ENCODE measurements at places on chromosomes 5 and 9.

DNA sequence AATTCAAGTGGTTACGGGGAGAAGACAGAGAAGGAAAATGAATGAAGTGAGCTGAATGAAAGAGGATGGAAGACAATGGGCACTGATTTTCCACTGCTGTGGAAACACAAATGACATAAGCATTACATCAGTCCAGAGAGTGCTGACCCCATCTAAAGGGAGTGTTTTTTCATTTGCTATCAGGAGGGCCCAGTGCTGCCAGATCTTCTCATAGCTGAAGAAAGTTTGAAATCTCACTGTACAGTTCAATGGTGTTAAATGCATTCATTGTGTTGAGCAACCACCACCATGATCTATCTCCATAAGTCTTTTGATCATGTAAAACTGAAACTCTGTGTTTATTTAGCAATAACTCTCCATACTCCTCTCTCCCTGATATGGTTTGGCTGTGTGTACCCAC lies 41.5 kb upstream of the STARD4 start:
- no peak for DNase-seq

DNA sequence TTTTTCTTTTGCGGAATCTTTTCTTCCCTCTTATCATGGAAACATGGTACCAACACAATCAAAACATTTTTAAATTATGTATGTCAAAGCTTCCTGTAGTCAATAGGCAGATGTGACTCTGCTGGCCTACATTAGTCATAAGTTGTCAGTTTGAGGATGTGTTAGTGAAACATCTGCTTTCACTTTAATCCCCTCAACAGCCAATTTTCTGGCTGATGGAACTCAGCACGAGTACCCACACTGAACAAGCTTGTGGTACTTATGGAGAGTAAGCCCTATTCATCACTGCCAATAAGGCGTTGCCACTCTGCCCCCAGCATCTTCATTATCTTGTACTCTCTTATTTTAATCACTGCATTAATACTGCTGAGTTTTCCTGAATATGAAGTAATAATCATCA lies 1034.4 kb downstream of the CDH9 start:
- no peak for DNase-seq

DNA sequence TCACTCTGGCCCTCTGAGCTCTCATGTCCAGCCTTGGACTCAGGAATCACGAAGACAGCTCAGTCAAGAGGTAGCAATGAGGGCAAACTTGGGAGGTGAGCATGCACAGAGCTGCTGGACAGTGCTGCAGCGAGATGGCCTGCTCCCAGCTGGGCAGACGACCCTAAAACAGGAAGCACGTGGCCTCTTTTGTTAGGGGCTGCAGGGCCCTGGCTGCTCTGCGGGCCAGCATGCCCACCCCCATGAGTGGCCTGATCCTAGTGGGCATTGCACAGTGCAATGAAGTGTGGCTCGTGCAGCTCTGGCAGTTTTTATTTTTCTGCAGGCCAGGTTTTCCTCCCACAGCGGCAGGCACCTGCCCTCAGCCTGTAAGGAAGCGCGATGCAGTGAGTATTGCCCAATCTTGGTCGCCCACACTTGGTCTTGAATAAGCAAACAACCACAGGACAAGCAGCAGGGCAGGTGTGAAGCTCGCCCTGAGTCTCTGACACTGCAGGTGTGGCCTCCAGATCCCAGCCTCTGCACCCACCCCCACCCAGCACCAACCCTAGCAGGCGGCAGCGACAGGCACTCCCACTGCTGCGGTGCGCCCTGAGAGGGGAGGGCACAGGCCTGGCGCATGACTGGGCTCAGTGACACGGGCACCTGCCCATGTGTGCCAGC lies 60.8 kb downstream of the SEMA4D start:
- no peak for DNase-seq

- DNase-seq = no peak
These were observed 118.3 kb upstream of the MINAR2 start for GRCh38 chr5:129629575-129629974.

- DNase-seq = no peak
These were observed 21.5 kb downstream of the CSF2 start for GRCh38 chr5:132095077-132095410.

DNA sequence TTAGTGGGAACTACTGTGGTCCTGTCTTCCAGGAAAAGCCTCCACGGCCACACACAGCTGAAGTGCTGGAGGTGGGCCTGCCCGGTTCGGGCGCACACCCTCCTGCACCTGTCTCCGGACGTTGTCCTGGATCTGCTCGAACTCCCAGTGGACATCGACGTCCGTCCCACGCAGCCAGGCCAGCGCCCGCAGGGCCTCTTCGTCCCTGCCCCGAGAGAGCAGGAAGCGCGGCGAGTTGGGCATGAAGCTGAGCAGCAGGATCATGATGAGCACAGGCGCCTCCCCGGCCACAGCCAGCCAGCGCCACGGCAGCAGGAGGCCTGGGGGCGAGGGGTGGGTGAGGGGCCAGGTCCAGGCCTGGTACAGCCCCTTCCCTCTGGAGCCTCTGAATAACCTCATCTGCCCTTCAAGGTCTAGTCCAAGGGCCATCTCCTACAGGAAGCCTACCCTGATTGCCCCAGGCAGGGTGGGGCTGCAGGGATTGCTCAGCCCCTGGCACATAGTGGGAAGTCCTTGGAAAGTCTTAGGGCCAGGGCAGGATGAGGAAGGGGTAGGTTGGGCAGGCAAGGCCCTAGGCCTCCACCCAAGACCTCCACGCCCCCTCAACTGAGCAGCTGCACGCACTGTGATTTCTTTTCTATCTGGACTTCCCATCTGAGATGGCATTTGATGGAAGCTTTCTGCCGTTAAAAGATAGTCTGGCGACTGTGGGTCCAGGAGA lies 3.4 kb downstream of the SLC2A6 start:
- no peak for DNase-seq

Measured in right atrium auricular region (tissue), 2 donors.